ENCODE measurements at places on chromosomes 7 and 10. TPM values are rescaled to one million over a fixed set of nuclear protein-coding genes. Genes with fewer than 3 reads are reported as not detected.

GRCh38 chr7:6154542-6155404, 117.7 kb downstream of the CYTH3 start:
- no peak for DNase-seq

- DNase-seq = peak; percentile 90
Measured at GRCh38 chr7:27740449-27741086, 606 bp downstream of the TAX1BP1 start.

The INPP5A gene
- total RNA-seq = 32.1 TPM

- DNase-seq = no peak
Measured at GRCh38 chr10:94412449-94412848, 10.1 kb downstream of the TBC1D12 start.

- DNase-seq = no peak
Measured at GRCh38 chr7:130947792-130948580, 214.0 kb upstream of the KLF14 start.

The PNPLA8 gene
- 46.9 TPM for total RNA-seq

The CLRN3 gene
- total RNA-seq = not detected

GRCh38 chr10:16182144-16182543, 254.7 kb upstream of the PTER start:
- no peak for DNase-seq

The DRGX gene
- total RNA-seq = not detected

DNA sequence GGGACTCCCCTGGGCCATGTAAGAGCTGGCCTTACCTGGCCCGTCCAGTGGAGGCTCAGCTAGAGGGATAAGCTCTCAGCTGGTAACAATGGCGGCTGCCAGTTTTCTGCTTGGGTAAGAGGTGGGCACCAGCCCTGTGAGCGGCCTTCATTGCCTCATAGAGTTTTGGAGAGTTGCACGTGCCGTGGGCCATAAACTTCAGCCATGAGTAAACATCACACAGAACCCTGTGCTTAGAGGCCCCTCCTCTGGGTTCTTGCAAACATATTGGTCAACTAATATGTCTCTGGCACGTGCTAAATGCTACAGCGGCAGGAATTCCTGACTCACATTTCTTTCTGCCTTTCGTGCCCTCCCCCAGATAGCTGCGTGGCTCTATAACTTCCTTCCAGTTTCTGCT, 103.9 kb upstream of the LEP start:
- DNase-seq = peak; percentile 64

GRCh38 chr10:987620-987869, 689 bp upstream of the GTPBP4 start:
- DNase-seq = peak; percentile 21

DNA sequence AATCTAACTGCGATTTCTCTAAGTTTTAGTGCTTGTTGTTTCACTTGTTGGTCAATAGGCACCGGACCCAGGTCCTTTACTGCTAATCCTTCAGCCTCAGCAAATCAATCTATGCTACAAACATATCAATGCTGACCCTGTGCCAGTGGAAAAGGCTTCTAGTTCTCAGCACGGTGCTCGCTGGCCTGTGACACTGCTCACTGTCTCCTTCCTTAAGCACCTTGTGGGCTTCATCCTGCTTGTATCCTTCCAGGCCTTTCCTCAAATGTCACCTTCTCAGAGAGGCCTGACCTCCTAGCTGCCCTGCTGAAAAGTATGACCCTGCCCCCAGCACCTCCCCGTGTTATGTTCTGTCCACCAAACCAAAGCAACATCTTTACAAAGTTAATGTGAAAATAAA, 201.2 kb upstream of the FRMD4A start:
- no peak for DNase-seq

GRCh38 chr10:2951235-2951835, 116.0 kb upstream of the PFKP start:
- DNase-seq = no peak

The MYOF gene
- total RNA-seq = 124 TPM

DNA sequence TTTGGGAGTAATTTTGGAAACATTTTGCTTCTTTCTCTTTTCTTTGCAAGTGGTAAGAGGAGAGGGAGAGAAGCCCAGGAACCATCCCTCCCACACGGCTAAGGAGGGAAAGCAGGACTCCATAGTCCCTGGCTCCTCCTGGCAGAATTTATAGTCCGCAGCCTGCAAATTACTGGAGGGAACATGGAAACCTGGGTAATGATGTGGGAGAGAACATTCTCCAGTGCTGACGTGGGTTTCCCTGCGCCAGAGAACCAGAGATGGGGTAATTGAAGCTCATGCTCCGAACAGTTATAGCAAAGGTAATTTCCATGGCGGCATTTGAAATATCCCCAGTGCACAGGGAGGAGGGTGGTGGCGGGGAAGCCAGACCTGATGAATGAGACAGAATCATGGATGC, 320.4 kb downstream of the RPS24 start:
- no peak for DNase-seq

The MSMB gene
- total RNA-seq = not detected

The FBH1 gene
- 35.3 TPM for total RNA-seq

- no peak for DNase-seq
Measured at GRCh38 chr10:77810446-77811335, 115.9 kb downstream of the DLG5 start.

The HGF gene
- total RNA-seq = not detected

DNA sequence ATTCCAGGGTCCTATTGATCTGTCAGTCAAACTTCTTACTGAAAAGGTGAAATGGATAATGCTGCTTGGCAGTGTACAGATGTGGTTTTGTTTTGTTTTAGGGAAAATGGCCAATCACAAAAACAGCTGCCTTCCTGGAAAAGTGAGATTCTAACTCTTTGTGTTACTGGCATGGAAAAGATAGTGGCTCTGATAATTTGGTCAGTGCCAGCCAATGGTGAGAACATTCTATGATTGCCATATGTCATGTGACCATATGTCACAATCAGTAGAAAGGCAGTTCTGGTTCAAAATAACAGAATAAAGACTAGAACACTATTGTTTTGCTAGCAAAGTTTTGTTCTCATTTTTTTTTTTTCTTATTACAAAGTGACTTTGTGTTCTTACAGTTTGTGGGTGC, 139.2 kb upstream of the CCDC6 start:
- DNase-seq = no peak

- no peak for DNase-seq
Measured at GRCh38 chr7:159167139-159167538, 22.5 kb upstream of the VIPR2 start.

The STK32C gene
- total RNA-seq = 9.3 TPM

The SUN3 gene
- total RNA-seq = not detected

DNA sequence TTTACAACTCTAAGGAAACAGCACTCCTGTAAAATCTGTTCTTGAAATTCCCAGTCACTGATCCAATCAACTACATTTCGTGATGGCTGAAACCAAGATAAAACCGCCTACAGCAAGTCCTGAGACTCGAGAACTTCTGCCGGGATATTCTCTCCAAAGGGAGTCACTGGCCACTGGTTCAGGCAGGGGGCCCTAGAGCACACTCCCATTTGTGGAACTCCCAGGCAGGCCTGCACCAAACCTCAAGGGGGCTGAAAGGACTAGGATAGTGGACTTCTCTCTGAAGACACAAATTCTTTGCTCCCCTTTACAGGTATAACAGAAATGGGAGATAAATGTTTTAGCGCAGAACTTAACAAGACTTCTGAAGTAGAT, 16.3 kb downstream of the CYTH3 start:
- DNase-seq = no peak

The IFIT1B gene
- total RNA-seq = not detected

GRCh38 chr7:154252046-154252445, 199.8 kb downstream of the DPP6 start:
- no peak for DNase-seq

- no peak for DNase-seq
Measured at GRCh38 chr7:8254667-8255066, 7.3 kb downstream of the ICA1 start.

The GATA3 gene
- total RNA-seq = 1.4 TPM

The AKR1E2 gene
- total RNA-seq = not detected

DNA sequence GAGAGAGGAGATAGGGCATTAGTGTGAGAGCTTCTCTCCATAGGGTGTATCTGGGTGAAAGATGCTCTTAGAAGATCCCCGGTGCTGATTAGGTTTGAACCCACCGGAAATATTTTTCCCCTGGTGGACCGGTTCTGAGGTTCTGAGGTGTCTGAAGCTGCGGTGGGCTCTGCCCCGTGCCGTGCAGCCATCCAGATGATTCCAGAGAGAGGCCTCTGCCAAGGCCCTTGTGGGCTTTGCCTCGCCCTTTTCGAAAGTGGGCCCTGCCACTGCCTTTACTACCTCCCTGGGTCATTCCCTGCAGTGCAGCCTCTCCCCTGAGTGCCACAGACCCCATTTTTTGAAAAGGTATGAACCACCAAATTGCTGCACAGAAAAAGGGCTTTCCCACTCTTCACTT, 2.8 kb downstream of the GIMAP8 start:
- DNase-seq = no peak

GRCh38 chr7:150847536-150847935, 4.8 kb upstream of the AOC1 start:
- DNase-seq = no peak

GRCh38 chr7:75727881-75728593, 10.7 kb downstream of the HIP1 start:
- peak; percentile 42 for DNase-seq

DNA sequence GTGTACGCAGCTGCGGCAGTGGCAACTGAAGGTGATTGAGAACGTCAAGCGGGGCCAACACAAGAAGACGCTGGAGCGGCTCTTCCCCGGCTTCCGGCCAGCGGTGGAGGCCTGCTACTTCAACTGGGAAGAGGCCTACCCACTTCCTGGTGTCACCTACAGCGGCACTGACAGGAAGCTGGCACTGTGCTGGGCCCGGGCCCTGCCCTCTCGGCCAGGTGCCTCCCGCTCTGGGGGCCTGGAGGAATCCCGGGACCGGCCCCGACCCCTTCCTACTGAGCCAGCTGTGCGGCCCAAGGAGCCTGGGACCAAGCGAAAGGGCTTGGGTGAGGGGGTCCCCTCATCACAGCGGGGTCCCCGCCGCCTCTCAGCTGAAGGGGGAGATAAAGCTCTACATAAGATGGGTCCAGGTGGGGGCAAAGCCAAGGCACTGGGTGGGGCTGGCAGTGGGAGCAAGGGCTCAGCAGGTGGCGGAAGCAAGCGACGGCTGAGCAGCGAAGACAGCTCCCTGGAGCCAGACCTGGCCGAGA, 6.5 kb downstream of the ZSWIM8 start:
- DNase-seq = no peak

- peak; percentile 57 for DNase-seq
Measured at GRCh38 chr10:84256510-84257342, 11.9 kb downstream of the RGR start.

DNA sequence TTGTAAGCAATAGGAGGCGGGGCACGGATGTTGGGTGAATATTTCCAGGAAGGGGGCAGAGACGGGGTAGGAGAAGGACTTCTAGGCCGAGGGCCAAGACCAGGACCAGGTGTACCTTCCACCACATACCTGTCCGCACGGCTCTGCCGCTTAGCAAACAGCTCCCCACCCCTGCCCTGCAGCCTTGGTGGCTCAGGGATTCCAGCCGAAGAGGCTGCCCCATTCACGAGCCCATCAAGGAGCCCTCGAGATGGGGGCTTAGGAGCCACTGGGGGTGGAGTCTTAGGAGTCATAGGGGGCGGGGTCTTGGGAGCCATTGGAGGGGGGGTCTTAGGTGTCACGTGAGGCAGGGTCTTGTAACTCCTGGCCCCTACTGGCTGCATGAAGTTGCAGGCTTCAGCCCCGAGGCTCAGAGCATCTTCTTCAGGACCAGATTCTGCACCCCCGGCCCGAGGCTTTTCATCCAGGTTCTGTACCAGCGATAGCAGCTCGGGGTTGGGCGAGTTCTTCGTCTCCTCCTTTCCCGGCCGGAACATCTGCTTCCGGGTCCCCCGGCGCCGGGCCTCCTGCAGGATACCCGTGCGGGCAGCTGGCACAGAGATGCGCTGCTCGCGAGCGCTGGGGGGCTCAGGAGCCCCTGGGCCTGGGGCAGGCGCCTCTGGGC, 6.1 kb upstream of the MYOZ1 start:
- no peak for DNase-seq

- no peak for DNase-seq
Measured at GRCh38 chr10:52632591-52632990, 140.0 kb downstream of the MBL2 start.

GRCh38 chr10:110779489-110779888, 92.2 kb upstream of the PDCD4 start:
- no peak for DNase-seq

The HNRNPH3 gene
- 35.5 TPM for total RNA-seq

DNA sequence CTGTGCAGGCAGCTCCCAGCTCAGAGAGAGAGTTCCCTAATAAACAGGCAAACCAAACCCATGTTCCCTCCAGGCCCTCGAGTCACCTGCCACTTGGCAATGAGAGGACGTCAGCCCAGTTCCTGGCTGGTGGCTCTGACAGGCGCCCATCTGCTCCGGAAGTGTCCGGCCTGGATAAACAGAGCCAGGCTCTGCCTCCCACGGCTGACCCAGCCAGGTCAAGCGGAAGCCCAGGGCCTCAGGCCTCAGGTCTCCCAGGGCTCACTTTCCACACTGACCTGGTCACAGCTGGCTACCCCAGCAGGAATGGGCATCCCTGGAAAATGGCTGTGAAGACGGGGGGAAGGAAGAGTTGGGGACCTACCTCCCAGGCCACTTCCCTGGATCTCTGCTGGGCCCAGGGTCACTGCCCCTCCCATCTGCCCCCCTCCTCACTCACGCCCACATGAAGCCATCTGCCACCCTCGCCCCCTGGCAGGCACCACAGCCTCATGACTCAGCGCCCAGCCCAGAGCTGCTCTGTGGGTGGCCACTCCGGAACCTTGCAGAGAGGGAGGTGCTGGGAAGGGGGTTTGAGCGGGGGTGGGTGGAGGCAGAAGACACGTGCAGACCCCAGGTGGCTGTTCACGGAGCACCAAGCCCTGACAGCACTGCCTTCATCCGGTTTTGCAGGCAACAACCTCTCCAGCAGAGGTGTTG, 37.4 kb upstream of the DUSP5 start:
- peak; percentile 75 for DNase-seq

GRCh38 chr7:105112440-105113418, 98.7 kb downstream of the KMT2E start:
- DNase-seq = no peak

All from Daoy (cell line).